ENCODE measurements at places on chromosomes 4 and X.

GRCh38 chrX:150547375-150548115 lies 20.9 kb upstream of the MTM1 start:
- no peak for DNase-seq

DNA sequence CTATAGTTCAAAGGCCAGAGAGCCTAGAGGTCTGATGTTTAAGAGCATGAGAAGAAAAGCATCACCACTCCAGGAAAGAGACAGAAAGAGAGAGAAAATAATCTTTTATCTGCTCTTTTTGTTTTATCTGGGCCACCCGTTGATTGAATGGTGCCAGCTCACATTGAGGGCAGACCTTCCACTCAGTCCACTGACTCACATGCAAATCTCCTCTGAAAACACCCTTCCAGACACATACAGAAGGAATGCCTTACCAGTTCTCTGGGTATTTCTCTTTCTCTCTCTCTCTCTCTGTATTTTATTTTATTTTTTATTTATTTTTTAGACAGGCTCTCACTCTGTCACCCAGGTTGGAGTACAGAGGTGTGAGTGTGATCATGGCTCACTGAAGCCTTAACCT lies 252.5 kb downstream of the DTHD1 start:
- no peak for DNase-seq

- DNase-seq: no peak
These were observed 329.4 kb upstream of the PCDH18 start for GRCh38 chr4:137861682-137862081.

GRCh38 chrX:9824554-9824953 lies 38.3 kb downstream of the SHROOM2 start:
- no peak for DNase-seq

GRCh38 chr4:4356106-4357041 lies 30.5 kb upstream of the NSG1 start:
- no peak for DNase-seq

DNA sequence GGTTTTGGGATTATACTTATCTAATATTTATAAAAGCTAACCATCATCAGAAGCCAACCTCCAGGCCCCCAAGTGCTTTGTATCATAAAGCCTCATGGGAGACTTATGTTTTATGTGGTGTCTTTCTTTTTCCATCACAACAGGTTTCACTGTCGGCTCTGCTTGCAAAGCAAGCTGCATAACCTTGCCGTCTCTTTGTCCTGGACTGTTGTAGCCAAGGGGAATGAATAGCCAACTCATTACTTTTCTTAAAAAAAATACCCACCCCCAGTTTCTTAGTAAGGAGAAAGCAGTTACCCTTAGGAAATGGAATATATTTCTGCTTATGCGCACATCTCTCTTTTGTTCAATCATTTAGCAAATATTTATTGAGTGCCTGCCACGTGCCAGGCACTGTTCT lies 40.7 kb downstream of the FAM184B start:
- DNase-seq: no peak

- DNase-seq: no peak
These were observed 25.4 kb downstream of the ATP7A start for GRCh38 chrX:77935886-77936285.

GRCh38 chr4:188737251-188738002 lies 598.2 kb downstream of the TRIML1 start:
- DNase-seq: no peak

DNA sequence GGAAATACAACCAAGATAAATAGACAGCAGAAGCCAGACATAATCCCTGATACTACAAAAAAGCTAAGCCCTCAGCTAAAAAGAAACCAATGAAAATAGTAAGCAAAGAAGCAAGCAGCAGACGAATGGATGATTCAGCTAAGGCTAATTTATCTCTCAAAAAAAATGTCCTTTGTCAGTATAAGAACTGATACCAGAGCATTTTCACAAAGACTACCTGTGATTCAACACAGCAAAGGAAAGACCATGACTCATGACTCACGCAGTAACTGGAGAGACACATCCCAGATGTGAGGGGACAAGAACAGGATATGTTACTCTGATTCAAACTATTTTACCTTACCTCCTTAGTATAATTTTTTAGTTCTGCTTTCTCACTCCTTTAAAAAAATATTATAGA lies 22.7 kb upstream of the TMPRSS11F start:
- no peak for DNase-seq

DNA sequence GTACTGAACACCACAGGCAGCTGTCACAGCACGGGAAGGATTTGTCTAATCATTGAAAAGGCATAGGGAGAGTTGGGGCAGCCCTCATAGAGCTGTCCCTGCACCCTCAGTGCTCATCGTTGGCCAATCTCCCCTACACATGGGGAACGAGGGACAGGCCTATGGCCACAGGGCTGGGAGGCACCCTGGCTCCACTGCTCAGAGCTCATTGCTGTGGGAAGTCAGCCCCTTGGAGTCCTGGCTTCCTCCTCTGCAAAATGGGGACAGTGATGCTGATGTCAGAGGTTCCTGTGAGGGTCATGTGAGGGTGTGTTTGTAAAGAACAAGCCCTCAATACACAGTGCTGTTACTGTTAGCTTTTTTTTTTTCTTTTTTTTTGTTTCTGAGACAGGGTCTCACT lies 19.3 kb upstream of the HTRA3 start:
- DNase-seq: no peak

DNA sequence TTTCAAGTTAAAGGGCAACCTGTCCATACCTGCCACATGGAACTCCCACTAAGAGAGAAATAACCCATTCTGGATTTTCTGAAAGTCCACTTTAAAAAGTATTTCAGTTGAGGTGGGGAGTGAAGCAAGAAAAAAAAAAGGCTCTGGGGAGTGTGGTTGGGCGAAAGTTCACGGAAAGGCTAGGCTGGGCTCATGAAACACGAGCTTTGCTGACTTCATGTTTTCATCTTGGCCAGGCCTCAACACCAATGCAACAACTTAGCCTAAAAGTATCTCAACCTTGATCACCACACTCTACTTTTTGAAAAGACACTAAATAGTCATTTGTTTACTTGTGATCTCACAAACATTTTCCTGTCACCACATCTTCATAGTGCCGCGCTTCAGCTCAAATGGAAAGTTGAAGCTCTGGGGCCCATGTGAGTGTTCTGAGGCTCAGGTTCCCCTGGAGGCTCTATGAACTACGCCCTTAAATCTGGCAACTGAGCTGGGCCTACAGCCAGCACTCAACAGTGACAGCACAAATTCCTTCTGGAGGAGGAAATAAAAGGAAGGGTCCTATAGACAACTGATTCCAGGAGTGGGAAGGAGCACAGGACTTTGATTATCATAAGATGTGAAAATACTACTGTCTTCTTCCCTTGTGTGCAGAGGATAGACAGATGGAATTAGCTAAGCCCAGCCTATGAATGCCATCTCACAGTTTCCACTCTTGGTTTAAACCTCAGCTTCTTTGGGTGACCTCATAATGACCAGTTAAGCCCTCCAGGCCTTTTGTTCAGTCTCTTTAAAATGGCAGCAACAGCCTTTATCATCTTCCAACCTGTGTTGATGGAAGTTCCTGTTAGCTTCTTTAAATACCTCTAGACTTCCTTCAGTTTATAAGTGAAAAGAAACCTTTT lies 5.1 kb downstream of the CD40LG start:
- no peak for DNase-seq

DNA sequence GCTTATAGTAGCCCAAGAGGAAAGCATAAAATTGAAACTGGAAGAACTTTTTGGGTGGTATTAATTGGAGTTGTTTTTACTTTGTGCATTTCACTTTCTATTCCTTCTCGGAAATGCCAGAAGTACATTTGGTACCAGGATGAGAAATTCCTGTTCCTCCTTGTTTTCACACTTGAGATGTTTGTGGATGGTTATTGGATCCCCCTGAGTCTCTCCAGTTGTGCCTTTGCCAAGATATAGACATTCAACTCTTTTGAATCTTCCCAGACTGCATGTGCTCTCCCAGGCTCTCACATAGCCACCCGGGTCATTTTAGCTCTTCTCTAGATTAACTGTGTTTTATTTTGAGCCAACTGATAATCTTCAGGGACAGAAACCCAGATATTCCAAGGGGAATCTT lies 120.5 kb downstream of the AFF1 start:
- no peak for DNase-seq

DNA sequence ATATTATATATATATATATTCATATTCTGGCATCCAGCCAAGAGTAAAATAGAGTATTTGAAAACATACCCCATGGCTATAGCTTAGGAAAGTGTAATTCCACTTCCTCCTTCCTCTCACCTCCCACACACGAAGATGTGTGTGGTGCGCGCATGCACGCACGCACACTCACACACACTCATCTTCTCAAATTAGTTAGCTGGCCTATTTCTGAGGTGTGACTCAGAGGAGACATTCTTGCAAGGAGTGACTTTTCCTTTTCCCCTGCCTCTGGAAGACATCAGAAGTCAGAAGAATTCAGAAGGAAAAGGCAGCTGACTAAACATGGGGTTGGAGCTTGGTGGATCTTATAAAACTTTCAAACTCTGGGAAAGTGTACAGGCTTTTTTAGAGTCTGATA lies 8.8 kb downstream of the ENPEP start:
- no peak for DNase-seq

DNA sequence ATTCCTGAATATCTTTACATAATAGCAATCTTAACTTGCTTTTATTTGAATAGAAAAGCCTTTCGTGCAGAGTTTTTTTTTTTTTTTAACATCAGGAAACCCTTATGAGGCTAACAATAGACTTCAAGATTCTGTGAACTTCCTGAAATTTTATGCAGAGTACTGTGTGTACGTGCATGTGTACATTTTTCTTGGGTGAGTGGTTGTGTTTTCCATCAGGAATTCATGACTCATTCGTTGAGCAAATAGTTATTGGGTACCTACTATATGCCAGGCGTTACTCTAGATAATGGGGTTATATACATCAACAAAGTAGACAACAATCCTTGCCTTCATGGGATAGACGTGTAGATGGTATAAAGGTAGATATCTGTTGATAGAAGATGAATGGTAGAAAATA lies 59.1 kb downstream of the MRPL1 start:
- no peak for DNase-seq

DNA sequence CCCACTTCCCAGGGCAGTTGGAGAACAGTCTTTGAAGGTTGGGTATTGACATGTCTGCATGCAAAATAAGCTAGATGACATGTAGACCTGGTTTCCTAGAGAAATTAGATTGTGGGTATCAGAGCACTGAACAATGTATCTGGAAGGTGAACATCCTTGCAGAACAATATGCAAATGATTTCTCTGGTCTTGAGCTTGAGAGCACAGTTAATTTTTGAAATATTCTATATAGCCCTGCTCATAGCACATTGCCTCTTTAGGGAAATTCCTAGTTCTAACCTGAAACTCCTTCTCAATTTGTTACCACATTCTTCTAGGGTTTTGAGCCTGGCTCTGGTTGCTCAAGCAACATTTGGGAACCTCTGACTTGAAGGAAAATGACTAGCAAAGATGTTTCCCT lies 41.6 kb upstream of the LAS1L start:
- DNase-seq: no peak

- no peak for DNase-seq
These were observed 51.1 kb downstream of the WDFY3 start for GRCh38 chr4:84915396-84915780.

DNA sequence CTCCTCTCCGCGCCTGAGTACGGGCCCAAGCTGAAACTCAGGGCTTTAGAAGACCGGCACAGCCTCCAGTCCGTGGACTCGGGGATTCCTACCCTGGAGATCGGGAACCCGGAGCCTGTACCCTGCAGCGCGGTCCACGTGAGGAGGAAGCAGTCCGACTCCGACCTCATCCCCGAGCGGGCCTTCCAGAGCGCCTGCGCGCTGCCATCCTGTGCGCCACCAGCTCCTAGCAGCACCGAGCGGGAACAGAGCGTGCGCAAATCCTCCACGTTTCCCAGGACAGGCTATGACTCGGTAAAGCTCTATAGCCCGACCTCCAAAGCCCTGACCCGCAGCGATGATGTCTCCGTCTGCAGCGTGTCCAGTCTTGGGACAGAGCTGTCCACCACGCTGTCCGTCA lies 13.9 kb downstream of the TBC1D14 start:
- no peak for DNase-seq

GRCh38 chrX:39017077-39017476 lies 215.8 kb downstream of the MID1IP1 start:
- no peak for DNase-seq

DNA sequence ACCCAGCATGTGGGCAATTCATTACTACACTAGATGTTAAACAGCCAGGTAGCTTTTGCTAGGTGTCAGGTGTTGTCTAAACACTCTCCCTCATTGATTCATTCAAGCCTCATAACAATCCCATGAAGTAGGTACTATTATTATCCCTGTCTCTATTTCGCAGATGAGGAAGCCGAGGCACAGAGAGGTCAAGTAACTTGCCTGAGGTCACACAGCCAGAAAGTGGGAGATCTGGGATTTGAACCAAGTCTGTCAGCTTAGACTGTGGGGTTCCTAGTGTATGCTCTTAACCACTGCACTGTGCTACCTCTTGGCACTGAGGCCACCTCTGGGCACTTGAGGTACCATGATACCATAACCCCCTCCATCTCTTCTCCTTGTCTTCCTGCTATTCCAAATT lies 17.4 kb upstream of the XPNPEP2 start:
- DNase-seq: no peak

DNA sequence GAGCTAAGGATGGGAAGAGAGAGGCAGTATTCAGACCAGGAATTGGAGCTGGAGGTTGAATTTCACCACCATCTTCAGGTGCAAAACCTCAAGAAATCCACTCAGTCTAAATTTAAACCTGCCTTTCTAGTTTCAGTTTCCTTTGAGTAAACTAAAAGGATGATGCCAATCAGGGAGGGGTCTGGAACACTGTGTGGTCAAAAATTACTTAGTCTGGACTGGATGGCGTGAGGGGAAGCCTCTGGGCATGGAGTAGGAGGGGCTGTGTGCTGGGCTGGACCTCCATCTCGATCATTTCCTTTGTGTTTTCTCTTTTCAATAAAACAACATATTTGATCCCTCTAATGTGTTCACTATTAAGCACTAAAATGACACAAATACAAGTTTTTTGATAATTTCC lies 120.1 kb downstream of the GC start:
- DNase-seq: no peak

GRCh38 chr4:71713611-71714203 lies 70.2 kb downstream of the GC start:
- DNase-seq: no peak

DNA sequence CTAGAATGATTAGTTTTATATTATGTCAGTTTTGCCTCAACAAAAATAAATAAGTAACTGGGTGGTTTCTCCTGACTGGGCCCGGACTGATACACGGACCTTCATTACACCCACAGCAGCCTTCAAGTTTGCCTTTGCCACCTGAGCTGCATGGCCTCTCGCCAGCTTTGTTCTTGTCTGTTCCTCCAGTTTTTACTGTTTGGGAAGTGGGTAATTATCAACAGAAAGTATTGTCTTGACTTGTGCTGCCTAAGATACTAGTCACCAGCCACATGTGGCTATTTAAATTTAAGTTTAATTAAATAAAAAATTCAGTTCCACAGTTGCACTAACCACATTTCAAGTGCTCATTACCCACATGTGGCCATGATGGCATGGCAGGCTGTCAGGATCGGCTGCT lies 74.7 kb upstream of the INTU start:
- DNase-seq: no peak
